ENCODE measurements at places on chromosomes 3 and 15.

DNA sequence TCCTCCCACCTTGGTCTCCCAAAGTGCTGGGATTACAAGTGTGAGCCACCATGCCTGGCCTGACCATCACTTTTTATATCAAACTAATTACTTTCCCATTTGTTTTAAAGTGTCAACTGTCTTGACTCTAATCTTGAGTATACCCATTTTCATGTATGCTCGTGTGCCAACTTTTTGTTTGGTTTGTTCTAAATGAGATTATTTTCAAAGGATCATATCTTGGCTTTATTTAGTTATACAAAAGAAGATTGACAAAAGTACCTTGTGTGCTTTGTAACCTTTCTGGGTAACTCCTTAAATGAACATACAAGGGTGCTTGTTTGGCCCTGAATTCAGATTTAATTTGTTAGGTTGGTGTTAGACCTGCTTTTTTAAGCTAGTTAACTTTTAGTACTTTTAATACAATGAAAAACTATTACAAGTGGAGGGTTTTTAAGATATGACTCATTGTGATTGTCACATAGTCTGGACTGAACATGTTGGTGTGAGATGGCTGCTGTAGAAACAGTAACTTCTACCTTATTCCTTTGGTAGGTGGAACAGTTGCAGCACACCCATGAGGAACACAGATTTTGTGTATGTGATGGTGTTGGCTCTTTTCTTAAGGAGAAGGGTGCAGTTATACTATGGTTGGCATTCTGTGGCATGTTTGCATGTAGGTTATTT, 10.7 kb downstream of the KIF23 start:
- DNase-seq: no peak

DNA sequence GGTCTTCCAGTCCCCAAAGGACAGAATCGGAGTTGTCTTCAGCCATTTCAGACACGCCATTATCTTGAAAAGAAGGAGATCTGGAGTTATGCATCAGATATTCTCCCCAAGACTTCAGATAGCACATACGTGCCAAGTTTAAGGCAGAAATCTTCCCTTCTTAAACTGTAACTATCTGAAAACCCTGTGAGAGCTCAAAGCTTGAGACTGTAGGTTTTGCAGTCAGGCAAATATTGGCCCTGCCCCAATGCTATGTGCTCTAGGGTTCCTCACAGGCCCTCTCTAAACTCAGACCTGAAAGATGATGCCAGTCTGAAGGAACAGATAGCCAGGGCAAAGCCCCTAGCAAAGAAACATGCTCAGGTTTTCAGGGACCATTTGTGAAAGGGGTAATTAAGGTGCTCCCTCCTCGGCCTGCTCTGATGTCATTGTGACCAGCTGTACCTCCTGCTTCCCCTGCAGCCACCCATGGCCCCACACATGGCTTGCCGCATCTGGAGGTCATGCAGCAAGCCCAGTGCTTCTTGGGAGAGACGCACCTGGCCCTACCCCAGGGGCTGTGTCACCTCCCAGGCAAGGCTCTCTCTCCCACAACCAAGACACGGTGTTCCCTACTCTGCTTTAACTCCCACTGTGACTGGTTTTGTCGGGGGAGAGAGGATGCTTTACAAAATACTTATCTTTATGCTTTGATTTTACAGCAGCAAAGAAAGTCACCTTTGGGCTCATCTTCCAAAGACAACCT, 53.4 kb upstream of the POMGNT2 start:
- DNase-seq: no peak

- DNase-seq: no peak
Observed at GRCh38 chr3:38108649-38109579, 28.0 kb downstream of the ACAA1 start.

- no peak for DNase-seq
Observed at GRCh38 chr15:89575656-89576416, 567 bp downstream of the TICRR start.

DNA sequence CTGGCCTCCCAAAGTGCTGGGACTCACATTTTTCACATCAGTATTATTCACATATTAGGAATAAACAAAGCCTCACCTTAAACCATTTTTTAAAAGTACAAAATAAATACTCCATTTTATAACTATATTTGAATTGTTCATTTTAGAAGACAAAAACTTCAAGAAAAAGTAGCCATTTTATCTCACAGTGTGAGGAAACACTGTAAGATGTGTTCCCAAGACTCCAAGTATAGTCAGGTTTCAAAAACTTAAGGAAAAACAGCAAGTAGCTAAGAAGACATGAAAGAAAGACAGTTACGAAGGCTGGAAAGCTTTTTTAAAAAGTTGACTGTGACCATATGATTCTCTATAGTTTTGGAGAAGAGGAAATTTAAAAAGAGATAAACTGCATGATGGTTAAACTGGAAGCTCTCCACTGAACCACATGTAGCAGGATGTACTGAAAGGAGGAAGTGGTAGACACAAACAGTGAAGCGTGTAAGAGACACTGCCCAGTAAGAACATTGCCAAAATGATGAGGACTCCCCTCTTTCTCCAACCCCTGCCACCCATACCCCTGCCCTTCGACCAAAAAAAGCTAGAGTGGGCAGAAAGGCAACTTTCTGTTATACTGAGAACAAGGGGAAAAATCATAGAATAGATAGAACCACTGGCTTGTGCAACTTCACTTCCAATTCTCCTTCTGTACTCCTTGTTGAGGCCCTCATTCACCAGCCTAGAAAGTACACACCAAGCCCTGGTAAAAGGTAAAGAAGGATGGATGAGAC, 6.2 kb upstream of the TMF1 start:
- no peak for DNase-seq

DNA sequence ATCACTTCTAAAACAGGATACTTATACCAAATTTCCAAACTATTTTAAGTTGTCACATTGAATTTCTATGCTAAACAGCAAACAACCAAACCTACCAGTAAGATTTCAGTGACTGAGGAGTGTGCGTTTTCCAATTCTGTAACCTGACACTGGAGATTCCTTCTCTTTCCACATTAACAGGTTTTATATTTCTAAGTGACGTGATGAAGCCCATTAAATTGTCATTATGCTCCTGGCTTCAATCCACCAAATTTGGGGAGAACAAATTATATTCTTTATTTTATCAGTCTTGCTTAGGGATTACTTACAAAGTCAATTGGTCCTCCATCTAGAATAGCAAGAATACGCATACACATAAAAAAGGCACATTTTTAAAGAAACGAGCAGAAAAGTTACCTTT, 764.8 kb upstream of the NR2F2 start:
- no peak for DNase-seq

DNA sequence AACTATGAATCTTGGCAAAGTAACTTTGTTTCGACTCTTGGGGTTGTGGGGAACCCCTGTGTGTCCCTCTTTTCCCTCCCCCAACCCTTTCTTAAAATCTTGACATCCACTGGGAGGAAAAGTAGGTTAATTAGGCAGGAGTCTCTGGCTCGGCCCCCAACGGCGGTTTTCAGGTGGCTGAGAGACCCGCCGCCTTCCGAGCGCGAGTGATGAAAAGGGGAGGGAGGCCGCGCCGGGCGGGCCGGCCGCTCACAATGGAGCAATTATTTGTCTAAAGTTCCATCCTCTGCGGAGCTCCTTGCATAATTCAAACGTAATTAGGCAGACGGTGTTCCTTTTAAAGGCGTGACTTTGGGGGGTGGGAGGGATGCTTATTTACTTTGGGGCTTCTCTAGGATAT, 51.7 kb downstream of the ZIC4 start:
- DNase-seq: no peak

GRCh38 chr15:69578787-69579583, 126.4 kb downstream of the RPLP1 start:
- no peak for DNase-seq

- no peak for DNase-seq
Observed at GRCh38 chr15:74955796-74956647, 550 bp downstream of the RPP25 start.

DNA sequence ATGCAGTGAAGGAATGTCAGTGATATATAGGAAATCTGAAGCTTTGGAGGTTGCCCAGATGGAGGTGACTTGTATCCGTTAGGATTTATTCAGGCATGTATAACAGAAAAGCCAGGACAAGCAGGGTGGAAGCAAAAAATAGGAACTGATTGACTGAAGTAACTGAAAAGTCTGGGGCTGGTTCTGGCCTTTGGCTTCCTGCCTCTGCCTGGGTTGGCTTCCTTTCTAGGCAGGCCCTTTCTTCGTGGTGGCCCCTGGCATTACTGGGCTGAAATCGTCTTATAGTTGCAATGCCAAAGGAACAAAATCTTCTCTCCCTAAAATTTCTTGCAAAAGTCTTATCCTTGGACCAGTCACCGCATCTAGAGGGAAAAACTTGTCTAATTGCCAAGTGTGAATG, 386.1 kb downstream of the PTPRG start:
- no peak for DNase-seq
